ENCODE measurements at places on chromosomes 2 and 18.
A peak's percentile ranks its signal among the peaks of the same experiment; 100 is the strongest.

DNA sequence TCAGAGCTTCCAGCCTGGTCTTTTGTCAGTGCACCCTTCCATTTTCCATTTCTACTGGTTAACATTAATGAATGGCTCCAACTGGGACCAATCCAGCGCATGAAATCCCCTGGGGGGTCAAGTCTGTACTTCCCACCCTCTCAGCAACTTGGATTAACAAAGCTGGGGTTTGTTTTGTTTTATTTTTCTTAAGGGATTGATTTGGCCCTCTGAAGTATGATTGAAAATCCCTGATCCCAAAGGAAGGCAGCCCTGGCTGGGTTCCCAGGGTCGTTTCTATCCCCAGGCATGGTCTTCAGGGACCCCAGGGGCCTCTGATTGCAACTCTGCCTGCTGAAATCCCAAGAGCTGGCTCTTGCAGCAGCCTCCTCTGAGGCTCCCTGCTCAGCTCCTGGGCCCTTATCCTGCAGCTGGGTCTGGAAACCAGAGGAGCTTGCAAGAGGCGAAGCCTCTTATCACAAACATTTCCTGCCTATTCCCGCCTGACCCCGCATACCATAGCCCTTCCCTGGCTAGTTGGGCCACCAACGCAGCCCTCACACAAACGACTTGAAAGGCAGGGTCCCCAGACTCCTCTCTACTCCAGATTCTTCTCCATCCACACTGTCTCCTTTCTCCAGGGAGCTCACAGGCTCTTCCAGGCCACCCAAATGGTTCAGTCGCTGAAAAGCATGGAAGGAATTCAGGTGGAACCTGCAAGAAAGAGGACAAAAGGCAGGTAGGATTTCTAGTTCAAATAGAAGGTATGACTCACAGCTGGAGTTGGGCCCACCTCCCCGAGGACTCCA, 109.7 kb upstream of the PKDCC start:
- no peak for DNase-seq

DNA sequence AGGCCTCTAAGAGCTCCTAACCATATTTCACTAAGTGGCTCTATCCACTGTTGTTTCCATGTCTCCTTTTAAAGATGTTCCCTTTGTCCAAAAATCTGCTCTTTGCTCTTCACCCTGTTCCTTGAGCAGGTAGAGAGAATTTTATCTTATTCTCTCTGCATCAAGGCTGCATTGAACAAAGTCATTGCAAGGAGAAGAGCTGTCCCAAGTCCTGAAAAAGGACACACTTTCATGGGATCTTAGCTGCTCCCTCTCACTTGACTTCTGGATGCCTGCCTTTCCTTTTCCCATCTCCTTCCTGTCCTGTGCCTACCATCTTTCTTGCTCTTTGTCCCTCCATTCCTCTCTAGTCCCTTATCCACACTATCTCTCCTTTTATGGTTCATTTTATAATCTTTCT, 235.2 kb upstream of the THSD7B start:
- DNase-seq = no peak

- no peak for DNase-seq
Observed at GRCh38 chr18:40452599-40452998, 1502.4 kb upstream of the PIK3C3 start.

GRCh38 chr18:27860011-27860410, 316.9 kb downstream of the CDH2 start:
- DNase-seq = no peak

DNA sequence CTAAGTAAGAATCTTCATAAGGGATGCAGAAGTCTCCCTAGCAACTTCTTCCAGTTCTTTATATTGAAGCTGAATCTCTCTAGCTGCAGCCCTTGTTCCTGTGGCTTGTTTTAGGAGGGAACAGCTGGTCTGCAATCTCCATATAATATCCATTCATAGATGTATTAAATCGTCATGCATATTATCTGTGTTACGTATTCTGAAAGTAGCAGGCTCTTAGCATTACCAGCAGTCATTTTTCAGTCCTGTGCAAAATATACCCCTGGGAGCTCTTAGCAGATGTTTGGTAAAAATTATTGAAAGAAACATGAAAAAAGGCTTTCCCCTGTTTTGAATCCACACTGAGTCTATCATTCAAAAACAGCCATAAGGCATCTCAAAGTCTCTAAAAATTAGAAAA, 385.3 kb downstream of the IRS1 start:
- no peak for DNase-seq

DNA sequence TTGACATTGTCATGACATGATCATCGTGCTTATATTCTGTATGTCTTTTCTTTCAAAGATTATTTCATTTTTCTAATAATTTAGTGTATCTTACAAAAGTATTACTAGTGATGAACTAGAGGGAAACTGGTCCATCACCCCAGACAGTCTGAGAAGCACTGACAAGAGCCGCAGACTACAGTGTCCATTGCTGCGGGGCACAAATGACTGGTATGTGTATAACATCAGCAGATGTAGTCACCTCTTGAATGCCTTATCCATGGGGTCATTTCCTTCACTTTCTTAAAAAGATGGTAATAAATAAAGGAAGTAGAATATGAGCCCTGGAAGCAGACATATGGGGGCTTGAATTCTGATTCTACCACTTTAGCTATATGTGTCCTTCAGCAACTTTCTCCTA, 29.6 kb downstream of the NEMP2 start:
- DNase-seq = no peak

DNA sequence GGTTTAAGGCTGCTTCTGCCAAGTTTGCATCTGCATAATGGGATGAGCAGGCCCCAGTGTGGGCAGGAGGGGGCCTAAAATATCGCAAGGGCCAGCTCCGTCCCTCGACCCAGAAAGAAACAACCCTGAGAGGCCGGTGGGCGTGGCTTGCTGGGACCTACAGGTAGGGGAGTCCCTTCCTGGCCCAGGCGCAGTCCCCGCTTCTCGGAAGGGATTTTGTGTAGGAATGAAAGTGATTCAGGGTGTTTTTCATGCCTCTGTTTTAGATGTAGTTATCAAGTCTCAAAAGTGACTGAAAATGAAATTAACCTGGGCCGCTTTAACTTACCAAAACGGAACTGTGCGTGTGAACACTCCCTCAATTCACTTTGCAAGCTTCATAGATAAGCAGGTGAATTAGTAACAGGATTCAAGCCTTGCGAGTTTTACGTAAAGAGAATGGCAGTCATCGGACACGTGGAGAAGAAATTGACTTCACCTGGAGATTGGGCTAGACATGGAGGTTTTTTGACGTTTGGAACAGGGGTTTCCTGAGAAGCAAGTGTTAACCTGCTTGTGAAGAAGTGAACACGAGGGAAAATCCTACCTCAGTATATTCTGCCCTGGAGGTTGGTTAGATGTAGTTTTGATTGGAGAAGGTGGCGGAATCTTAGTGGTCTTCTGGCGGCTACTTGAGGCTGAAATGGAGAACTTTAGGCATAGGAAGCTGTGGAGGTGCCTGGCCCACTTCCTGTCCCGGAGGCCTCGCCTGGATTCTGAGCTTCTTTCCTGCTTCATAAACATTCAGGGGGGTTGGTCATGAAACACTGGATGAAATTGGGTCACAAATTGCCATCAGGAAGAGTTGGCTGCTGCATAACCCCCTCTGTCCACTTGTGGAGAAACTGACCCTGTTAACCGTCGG, 1.7 kb downstream of the NCK2 start:
- DNase-seq = no peak

- no peak for DNase-seq
Observed at GRCh38 chr2:241062389-241063092, 39.5 kb downstream of the MTERF4 start.

DNA sequence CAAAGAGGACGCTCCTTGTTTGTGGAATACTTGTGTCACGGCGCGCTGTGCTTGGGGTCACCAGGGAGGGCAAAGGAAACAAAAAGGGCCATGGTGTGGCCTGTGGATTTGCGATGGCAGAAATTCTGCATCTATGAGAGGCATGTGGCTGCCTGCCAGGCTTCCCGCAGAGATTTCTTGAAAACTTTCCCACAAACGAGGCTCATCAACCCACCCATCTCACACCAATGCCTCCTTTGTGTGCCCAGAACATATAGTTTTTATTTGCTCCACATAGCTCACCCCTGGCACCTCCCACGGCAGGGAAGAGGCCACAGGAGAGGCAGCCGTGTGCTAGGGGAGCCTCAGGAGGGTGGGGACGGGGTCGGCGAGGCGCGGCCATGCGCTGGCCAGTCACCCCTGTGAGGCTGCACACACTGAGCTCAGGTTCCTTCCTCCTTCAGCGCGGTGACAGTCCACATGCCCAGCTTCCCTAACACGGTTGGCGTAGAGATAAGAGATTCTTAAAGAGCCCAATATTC, 100.3 kb downstream of the MBP start:
- DNase-seq = no peak

DNA sequence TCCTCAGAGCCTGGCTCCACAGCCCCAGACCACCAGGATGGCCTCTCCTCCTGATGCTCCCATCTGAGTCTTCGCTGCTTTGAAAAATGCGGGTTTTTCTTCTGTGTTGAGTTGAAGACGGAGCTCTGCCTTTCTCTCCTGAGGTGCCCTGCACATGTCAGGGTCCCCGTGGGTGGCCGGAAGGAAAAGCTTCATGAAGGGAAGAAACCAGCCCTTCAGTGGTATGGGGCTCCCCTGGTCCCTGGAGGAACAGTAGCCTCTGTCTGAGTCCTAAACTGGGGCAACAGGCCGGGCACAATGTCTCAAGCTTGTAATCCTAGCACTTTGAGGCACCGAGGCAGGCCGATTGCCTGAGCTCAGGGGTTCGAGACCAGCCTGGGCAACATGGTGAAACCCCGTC, 54.7 kb upstream of the CAB39 start:
- no peak for DNase-seq

- DNase-seq = no peak
Observed at GRCh38 chr2:217858519-217859491, 144.0 kb downstream of the TNS1 start.

- no peak for DNase-seq
Observed at GRCh38 chr2:192029089-192029488, 165.6 kb downstream of the TMEFF2 start.

DNA sequence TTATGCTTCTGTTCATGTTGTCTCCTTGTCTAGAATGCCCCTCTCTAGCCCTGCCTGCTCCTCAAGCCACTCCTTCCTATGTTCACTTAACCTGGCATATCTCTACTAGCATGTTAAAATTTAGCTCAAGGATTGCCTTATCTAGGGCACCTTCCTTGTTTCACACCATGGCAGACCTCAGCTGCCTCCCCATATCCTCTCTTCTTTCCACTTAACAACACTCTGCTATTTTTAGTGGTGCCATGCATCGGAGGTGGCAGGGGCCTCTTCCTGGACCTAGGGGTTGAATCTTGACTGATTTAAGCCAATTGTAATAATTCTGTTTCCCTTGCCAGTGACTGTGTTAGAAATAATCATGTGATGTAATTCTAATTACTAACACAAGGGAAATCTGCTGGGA, 36.9 kb upstream of the FAM98A start:
- no peak for DNase-seq

GRCh38 chr18:54119524-54120019, 104.9 kb downstream of the MBD2 start:
- no peak for DNase-seq

DNA sequence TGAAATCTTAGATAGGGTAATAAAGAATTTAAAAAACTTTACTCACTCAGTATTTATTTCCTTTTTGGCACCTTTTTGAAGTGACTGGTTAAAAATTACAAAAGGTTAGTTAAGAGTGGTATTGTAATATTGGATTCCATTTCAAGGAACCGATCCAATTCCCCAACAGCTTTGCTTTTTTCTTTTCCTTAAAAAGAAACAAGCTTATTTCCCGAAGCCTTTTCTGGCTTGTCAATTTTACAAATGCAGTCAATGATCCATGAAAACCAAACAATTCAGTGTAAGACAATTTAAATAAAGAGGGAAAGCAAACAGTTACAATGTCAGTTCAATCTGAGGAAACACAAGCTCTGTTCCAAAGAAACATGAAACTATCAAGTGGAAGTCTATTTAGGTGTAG, 200.2 kb downstream of the RIT2 start:
- peak; percentile 73 for DNase-seq

DNA sequence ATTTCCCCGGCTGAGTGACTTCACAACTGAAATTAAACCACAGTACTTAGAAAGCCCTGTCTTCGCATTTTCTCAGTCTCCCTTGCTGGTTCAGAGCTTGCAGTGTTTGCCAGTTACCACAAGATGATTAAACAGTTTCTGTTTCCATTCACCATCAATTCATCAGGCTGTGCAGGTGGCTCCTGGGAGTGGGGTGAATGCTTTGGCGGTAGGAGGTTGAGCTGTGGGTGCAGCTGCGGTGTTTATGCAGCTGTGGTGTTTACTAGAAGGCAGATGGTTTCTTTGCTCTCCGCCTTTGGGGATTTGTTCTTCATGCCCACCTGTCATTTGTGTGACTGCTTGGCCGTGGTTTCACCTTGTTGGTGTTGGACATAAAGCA, 16.1 kb downstream of the ACOXL start:
- peak; percentile 73 for DNase-seq

- DNase-seq = no peak
Observed at GRCh38 chr18:32507093-32507492, 36.4 kb upstream of the GAREM1 start.

DNA sequence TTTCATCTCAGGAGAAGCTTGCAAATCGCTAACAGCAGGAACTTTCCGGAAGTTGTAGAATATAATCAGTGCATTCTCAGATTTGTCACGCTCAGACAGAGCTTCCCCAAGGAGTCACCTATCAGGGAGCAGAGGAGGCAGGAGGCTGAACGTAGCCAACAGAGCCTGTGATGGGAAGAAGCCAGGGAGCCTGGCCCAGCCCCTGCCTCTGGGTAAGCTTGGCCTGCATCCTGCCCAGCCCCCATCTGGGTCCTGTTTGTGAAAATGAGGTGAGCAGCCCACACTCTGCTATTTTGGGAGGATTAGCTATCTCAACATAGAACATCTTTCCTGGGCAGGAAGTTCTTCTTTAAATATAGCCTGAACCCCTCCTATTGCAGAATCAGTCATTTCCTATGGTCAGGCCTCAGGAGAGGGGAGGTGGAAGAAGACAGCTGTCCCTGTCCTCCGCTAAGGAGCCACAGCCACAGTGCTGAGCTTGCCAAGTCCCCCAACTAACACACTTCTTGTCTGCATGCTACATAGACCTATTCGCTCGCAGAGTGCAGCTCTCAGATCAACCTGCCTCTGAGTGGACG, 19.2 kb upstream of the PKDCC start:
- no peak for DNase-seq
